Caco-2 (cell line): ENCODE measurements at places on chromosomes 6 and 20. TPM values are rescaled to one million over a fixed set of nuclear protein-coding genes. Genes with fewer than 3 reads are reported as not detected.

GJA10 gene
- total RNA-seq, result not detected in 2 replicates

NOX3 gene
- not detected in 2 replicates for total RNA-seq

DNA sequence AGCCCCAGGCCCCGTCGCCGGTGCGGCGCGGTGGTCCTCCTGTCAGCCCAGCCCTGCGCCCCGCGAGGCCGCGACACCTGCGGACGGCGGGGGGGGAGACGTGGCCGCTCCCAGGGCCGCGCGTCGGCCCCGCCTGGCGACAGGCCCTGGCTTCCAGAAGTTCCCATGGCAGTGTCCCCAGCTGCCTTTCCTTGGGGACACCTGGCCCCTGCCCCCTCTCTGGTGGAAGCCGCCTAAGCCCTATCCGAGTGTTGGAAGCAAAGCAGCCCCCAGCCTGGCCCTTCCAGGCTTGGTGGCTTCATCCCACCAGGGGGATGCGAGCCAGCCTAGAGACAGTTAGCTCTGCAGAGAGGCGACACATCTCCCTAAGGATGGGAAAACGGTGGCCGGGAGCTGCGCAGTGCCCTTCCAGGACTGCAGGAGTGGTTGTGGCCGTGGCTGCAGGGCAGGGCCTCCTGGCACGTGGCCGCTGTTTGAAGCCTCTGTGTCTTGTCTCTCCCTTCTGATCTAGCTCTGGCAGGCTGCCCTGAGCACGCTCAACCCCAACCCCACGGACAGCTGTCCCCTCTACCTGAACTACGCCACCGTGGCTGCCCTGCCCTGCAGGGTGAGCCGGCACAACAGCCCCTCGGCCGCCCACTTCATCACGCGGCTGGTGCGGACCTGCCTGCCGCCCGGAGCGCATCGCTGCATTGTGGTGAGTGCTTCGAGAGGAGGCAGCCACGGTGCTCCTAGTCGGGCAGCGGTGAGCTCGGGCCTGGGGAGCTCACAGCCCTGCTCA lies 816 bp downstream of the NPEPL1 start:
- H3K4me3 ChIP-seq, result peak overlapping the region; percentile 72
- H3K27me3 ChIP-seq, result no peaks in the 10 kb centered on the region
- DNase-seq, result peak; percentile 63
- peaks cover 1% of the 10 kb centered on the region; the same call in 1 of the 2 replicates for H3K36me3 ChIP-seq
- H3K27ac ChIP-seq, result peak overlapping the region; percentile 57
- peaks cover 18% of the 10 kb centered on the region for H3K4me1 ChIP-seq

DNA sequence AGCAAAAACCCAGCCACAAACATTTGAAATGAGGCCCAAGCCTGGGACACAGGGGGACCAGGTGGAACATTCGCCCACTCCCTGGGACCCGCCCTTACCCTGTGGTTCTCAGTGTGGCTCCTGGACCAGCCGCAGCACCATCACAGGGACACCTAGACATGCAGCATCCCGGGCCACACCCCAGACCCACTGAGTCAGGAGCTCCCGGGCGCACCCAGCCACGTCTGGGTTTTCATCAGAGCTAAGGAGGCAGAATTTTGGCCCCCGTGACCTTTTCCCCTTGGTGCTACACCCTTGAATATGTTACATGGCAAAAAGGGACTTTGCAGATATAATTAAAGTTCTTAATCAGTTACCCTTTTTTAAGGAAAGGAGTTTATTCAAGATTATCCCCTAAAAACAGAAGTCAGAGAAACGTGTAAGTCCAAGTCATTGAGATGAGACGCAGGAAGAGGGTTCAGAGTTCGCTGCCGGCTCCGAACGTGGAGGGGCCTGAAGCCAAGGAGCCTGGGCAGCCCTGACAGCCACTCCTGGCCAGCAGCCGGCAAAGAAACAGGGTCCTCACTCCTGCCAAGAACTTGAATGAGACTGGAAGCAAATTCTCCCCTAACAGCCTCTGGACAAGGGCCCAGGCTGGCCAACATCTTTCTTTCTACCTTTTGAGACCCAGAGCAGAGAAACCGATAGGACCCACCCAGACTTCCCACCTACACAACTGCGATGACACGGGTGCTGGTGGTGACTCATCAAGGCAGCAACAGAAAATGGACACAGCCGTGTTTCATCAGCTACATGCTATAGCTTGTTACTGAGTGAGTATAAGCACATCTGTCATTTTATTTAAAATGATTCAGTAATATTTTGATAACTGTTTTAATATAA lies 25.3 kb downstream of the BFSP1 start:
- no peaks in the 10 kb centered on the region for H3K36me3 ChIP-seq
- H3K27ac ChIP-seq, result peak overlapping the region; percentile 58
- H3K4me3 ChIP-seq, result peak overlapping the region; percentile 37; the same call in 1 of the 2 replicates
- H3K4me1 ChIP-seq, result peaks cover 12% of the 10 kb centered on the region; the same call in 1 of the 2 replicates
- DNase-seq, result no peak

GRCh38 chr6:23524548-23524947 lies 601.5 kb upstream of the NRSN1 start:
- H3K27ac ChIP-seq, result no peak overlapping the region
- no peaks in the 10 kb centered on the region for H3K36me3 ChIP-seq
- no peak for DNase-seq

DNA sequence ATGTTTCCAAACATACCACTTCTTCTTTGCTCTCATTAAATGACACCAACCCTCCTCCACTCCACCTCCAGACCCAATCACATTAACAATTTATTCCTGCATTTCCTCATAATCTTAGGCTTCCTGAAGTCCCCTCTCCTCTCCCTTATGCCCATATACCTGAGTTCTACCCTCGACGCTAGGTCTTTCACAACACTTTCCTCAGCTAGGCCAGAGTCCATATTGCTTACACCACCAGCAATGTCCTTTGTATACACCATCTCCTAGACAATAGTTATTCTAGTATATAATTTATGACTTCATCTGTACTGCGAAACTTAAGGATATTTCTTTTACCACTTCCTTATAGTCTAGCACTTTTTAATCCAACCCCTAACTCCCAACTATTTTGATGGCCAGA lies 47.7 kb downstream of the SIM1 start:
- no peak overlapping the region for H3K4me3 ChIP-seq
- H3K27ac ChIP-seq, result no peak overlapping the region
- no peaks in the 10 kb centered on the region for H3K4me1 ChIP-seq
- no peaks in the 10 kb centered on the region for H3K27me3 ChIP-seq

DNA sequence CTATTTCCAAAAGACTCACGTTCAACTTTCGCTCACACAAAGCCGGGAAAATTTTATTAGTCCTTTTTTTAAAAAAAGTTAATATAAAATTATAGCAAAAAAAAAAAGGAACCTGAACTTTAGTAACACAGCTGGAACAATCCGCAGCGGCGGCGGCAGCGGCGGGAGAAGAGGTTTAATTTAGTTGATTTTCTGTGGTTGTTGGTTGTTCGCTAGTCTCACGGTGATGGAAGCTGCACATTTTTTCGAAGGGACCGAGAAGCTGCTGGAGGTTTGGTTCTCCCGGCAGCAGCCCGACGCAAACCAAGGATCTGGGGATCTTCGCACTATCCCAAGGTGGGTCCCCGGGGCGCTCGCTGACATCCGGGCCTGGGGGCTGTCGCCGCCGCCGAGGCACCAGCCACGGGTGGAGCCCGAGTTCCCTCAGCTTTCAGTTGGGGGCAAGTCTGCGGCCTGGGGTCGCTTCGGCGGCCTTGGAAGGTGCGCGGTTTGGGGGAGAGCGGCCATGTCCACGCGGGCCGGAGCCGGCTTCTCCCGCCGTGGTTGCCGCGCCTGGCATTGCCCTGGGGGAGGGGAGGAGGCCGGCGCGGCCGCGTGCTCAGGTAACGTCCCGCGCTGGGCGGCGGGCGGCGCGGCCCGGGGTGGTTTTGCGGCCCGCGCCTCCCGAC lies 429 bp downstream of the AMD1 start:
- peak overlapping the region; percentile 95 for H3K27ac ChIP-seq
- no peak for DNase-seq
- H3K4me1 ChIP-seq, result peaks cover 36% of the 10 kb centered on the region

GRCh38 chr6:122151763-122152162 lies 247.7 kb upstream of the HSF2 start:
- H3K4me3 ChIP-seq, result no peak overlapping the region
- no peaks in the 10 kb centered on the region for H3K4me1 ChIP-seq
- no peaks in the 10 kb centered on the region for H3K27me3 ChIP-seq
- DNase-seq, result no peak
- H3K36me3 ChIP-seq, result no peaks in the 10 kb centered on the region

DNA sequence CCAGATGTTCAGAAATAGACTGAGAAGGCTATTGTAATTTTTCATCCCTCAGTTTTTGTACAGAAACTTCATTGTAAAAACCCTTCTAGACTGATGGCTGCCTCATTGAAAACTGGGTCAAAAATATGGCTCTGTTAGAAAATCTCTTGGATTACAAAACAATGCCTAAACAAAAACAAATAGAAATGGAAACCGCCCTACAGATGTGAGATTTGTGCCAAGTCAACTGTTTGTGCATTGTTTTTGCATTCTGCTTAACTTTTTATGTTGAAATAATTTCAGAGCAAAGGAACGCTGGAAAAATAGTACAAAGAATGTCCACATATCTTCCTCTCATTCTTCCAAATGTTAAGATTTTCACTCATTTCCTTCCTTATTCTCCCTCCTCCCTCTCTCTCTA lies 425.1 kb downstream of the FOXA2 start:
- no peak overlapping the region for H3K27ac ChIP-seq
- H3K4me1 ChIP-seq, result no peaks in the 10 kb centered on the region
- DNase-seq, result no peak
